ENCODE measurements at places on chromosomes 13 and 19. TPM values are rescaled to one million over a fixed set of nuclear protein-coding genes. Genes with fewer than 3 reads are reported as not detected.
A peak's percentile ranks its signal among the peaks of the same experiment; 100 is the strongest.

- H3K27ac ChIP-seq, result peak overlapping the region; percentile 93
- H3K4me3 ChIP-seq, result peak overlapping the region; percentile 96
- H3K4me1 ChIP-seq, result peaks cover 72% of the 10 kb centered on the region
- no peaks in the 10 kb centered on the region for H3K27me3 ChIP-seq
- H3K36me3 ChIP-seq, result peaks cover 60% of the 10 kb centered on the region
These were observed 624 bp downstream of the SAFB start for GRCh38 chr19:5623397-5624017.

DNA sequence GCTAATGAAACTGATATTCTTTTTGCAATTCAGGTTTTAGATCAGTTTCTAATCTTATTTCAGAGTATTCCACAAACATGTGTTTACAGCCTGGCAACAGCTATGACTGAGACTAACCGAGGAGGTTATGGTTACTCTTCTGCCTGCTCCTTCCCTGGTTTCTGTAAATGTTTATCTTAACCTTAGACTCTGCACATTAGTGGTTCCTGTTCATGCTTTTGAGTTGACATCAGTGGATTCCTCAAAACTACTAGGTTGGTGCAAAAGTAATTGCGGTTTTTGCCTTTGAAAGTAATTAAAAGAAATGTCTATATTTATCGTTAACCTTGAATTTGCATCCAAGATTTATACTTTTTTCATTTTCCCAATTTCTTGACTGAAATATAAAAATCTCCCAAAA lies 237.0 kb upstream of the TSHZ3 start:
- no peak overlapping the region for H3K4me3 ChIP-seq
- no peaks in the 10 kb centered on the region for H3K27me3 ChIP-seq
- DNase-seq, result no peak
- H3K27ac ChIP-seq, result no peak overlapping the region
- no peaks in the 10 kb centered on the region for H3K4me1 ChIP-seq

- no peaks in the 10 kb centered on the region for H3K4me1 ChIP-seq
- H3K27ac ChIP-seq, result no peak overlapping the region
These were observed 99.7 kb downstream of the DCLK1 start for GRCh38 chr13:36031490-36031889.

GRCh38 chr19:52961981-52962380 lies 700 bp downstream of the ZNF816 start:
- peak overlapping the region; percentile 62 for H3K27ac ChIP-seq
- H3K27me3 ChIP-seq, result no peaks in the 10 kb centered on the region
- H3K36me3 ChIP-seq, result no peaks in the 10 kb centered on the region
- H3K4me3 ChIP-seq, result peak overlapping the region; percentile 99
- peaks cover 16% of the 10 kb centered on the region for H3K4me1 ChIP-seq

- no peak for DNase-seq
- no peaks in the 10 kb centered on the region for H3K27me3 ChIP-seq
- no peaks in the 10 kb centered on the region for H3K4me1 ChIP-seq
- H3K27ac ChIP-seq, result no peak overlapping the region
These were observed 29.6 kb upstream of the CALM3 start for GRCh38 chr19:46571495-46571894.

DNA sequence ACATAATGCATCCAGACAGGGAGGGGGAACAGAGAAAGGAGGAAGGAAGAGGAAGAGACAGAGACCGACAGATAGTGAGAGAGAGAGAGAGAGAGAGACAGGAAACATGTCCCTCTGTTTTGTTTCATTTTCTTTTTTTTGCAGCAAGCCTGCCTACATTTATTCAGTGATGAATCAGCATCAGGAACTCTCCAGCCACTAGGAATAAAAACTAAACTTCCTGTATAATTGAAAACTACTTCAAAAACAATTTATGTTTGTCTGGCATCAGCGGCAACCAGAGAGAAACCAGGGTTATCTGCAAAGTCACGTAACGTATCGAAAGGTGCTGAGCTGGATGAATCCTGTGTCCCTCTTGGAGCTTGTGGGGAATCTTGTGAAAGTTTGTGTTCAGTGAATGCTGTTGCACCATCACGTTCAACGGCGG lies 148.6 kb upstream of the SOX21 start:
- H3K27ac ChIP-seq, result peak overlapping the region; percentile 51
- no peaks in the 10 kb centered on the region for H3K36me3 ChIP-seq
- no peak for DNase-seq
- no peaks in the 10 kb centered on the region for H3K4me1 ChIP-seq

DNA sequence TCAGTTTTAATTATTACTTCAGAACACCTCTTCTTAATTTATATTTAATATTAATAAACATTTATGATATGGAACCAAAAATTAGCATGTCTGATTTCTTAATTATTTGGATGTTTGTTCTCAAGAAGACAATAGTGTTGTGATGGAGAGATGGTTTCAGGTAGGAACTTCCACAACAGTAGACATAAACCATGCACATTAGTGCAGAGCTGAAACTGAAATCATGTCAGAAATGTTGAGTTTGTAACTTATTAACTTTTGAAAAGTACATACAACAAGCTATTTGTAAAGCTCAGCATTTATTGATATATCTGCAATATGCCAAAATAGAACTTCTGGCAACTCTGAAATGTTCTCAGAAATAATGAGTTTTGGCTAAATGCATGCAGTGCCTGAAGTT lies 11.8 kb upstream of the EDNRB start:
- H3K4me3 ChIP-seq, result no peak overlapping the region
- no peaks in the 10 kb centered on the region for H3K4me1 ChIP-seq
- H3K27ac ChIP-seq, result no peak overlapping the region

GRCh38 chr19:9009431-9009830 lies 778 bp downstream of the MUC16 start:
- no peak for DNase-seq
- no peak overlapping the region for H3K27ac ChIP-seq
- H3K4me1 ChIP-seq, result no peaks in the 10 kb centered on the region
- no peak overlapping the region for H3K4me3 ChIP-seq
- no peaks in the 10 kb centered on the region for H3K27me3 ChIP-seq

DNA sequence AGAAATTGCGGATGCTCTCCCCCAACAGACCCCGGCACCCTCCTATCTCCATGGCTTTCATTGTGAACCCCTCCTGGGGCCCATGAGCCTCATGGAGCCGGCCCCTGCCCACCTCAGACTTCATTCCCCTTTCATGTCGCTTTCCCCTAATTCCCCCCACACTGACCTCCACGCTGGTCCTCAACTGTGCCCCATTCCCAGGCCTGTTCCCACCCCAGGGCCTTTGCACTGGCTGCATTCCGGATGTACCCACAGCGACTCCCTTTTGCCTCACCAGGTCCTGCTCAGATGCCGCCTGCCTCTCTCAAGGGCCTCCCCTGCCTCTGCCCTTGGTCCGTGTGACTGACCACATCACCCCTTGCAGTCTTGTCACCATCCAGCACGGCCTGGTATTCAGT lies 13.3 kb downstream of the SLC27A1 start:
- H3K27me3 ChIP-seq, result no peaks in the 10 kb centered on the region
- DNase-seq, result no peak
- peaks cover 30% of the 10 kb centered on the region for H3K36me3 ChIP-seq
- H3K4me1 ChIP-seq, result peaks cover 14% of the 10 kb centered on the region
- H3K4me3 ChIP-seq, result no peak overlapping the region

- no peaks in the 10 kb centered on the region for H3K27me3 ChIP-seq
- H3K36me3 ChIP-seq, result peaks cover 5% of the 10 kb centered on the region
- H3K4me1 ChIP-seq, result peaks cover 27% of the 10 kb centered on the region
- DNase-seq, result peak; percentile 76
- H3K27ac ChIP-seq, result peak overlapping the region; percentile 88
These were observed 1.6 kb upstream of the KMT2B start for GRCh38 chr19:35715981-35716800.

GRCh38 chr19:15287496-15287895 lies 44.8 kb downstream of the BRD4 start:
- H3K27ac ChIP-seq, result no peak overlapping the region
- no peaks in the 10 kb centered on the region for H3K27me3 ChIP-seq
- H3K4me3 ChIP-seq, result no peak overlapping the region

- peaks cover 38% of the 10 kb centered on the region for H3K36me3 ChIP-seq
- DNase-seq, result no peak
- no peak overlapping the region for H3K4me3 ChIP-seq
- no peak overlapping the region for H3K27ac ChIP-seq
These were observed 3.7 kb downstream of the RPS15 start for GRCh38 chr19:1441677-1442438.

DNA sequence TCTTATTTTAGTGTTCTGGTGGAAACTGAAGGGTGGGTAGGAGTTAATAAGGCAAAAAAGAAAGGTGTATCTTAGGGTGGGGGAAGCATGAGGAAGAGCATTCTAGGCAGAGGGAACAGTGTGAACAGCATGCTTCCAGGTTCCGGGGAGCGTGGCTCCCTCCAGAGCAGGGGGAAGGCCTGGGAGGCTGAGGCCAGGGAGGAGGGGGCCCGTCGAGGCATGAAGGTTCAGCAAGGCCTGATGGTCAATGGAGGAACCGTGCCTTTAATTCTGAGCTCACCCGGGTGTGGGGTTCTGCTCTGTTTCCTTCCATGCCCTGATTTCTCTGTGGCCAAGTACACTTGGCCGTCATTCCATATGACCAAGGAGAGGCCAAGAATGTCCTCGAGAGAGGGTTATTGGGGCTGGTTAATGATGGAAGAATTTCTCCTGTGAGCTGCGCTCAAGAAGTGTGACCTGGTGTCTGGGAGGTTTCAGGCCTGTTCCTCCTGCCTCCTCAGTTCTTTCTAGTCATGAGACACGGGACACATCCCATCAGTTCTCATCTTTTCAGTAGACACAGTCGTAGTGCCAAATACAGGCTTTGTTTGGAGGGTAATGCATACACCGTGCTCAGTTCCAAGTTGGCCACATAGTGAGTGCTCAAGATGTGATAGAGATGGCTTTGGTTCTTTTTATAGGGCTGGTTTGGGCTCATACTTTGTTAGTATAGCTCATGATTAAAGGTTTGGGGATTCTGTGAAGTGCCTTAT lies 73.6 kb downstream of the SIPA1L3 start:
- DNase-seq, result no peak
- no peaks in the 10 kb centered on the region for H3K4me1 ChIP-seq
- H3K27ac ChIP-seq, result no peak overlapping the region
- no peaks in the 10 kb centered on the region for H3K27me3 ChIP-seq
- no peaks in the 10 kb centered on the region for H3K36me3 ChIP-seq

DNA sequence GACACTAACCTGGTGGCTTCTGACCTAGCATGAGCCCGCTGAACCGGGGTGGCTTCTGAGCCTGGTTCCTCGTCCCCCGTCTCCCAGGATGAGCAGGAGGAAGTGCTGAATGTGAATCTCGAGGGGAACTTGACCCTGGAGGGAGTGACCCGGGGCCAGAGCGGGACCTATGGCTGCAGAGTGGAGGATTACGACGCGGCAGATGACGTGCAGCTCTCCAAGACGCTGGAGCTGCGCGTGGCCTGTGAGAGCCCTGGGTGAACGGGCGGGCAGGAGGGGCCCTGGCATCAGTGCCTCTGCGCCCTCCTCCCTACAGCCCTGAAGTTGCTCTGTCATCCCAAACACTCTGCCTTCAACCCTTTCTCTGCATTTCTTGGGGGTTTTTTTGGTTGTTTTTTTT lies 5.6 kb downstream of the BCAM start:
- no peaks in the 10 kb centered on the region for H3K27me3 ChIP-seq
- peaks cover 59% of the 10 kb centered on the region for H3K36me3 ChIP-seq
- H3K4me3 ChIP-seq, result no peak overlapping the region
- H3K27ac ChIP-seq, result no peak overlapping the region

GRCh38 chr13:87122551-87122950 lies 548.6 kb upstream of the SLITRK5 start:
- H3K4me1 ChIP-seq, result no peaks in the 10 kb centered on the region
- no peak for DNase-seq
- H3K27me3 ChIP-seq, result no peaks in the 10 kb centered on the region
- no peak overlapping the region for H3K27ac ChIP-seq

The TLE6 gene
- 0.54 TPM for total RNA-seq

The ZNF180 gene
- 3.6 TPM for total RNA-seq

The TMEM161A gene
- 17.7 TPM for total RNA-seq

The LILRB3 gene
- 4.5 TPM for total RNA-seq

The IGFL3 gene
- total RNA-seq, result not detected

The ADGRE1 gene
- not detected for total RNA-seq

The MISP3 gene
- total RNA-seq, result 5.5 TPM

The IL12RB1 gene
- not detected for total RNA-seq

All from heart left ventricle (tissue), 16 donors.